ENCODE measurements at places on chromosomes 16 and 17.
A peak's percentile ranks its signal among the peaks of the same experiment; 100 is the strongest.

DNA sequence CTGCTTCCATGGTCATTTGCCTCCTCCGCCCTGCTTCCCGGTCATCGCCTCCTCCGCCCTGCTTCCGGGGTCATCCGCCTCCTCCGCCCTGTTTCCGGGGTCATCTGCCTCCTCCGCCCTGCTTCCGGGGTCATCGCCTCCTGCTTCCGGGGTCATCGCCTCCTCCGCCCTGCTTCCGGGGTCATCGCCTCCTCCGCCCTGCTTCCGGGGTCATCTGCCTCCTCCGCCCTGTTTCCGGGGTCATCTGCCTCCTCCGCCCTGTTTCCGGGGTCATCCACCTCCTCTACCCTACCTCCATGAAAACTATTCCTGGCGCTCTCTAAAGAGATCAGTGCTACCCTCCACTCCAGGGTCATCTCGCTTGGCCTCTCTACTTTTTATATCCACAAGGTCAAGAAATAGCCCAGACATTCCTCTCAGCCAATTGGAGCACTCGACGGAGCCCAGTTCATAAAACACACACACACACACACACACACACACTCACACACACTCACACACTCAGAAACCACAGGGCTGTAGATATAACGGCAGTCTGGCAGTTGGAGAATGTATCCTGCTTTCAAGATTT, 44.8 kb downstream of the TRARG1 start:
- DNase-seq = no peak

- no peak for DNase-seq
Observed at GRCh38 chr17:67594115-67594880, 123.4 kb upstream of the NOL11 start.

GRCh38 chr16:4693956-4694641, 737 bp downstream of the NUDT16L1 start:
- peak; percentile 71 for DNase-seq

GRCh38 chr16:55021595-55022475, 91.2 kb downstream of the IRX5 start:
- DNase-seq = no peak

GRCh38 chr16:51244887-51245657, 94.0 kb upstream of the SALL1 start:
- no peak for DNase-seq

GRCh38 chr16:54462151-54462651, 175.6 kb upstream of the IRX3 start:
- DNase-seq = no peak

DNA sequence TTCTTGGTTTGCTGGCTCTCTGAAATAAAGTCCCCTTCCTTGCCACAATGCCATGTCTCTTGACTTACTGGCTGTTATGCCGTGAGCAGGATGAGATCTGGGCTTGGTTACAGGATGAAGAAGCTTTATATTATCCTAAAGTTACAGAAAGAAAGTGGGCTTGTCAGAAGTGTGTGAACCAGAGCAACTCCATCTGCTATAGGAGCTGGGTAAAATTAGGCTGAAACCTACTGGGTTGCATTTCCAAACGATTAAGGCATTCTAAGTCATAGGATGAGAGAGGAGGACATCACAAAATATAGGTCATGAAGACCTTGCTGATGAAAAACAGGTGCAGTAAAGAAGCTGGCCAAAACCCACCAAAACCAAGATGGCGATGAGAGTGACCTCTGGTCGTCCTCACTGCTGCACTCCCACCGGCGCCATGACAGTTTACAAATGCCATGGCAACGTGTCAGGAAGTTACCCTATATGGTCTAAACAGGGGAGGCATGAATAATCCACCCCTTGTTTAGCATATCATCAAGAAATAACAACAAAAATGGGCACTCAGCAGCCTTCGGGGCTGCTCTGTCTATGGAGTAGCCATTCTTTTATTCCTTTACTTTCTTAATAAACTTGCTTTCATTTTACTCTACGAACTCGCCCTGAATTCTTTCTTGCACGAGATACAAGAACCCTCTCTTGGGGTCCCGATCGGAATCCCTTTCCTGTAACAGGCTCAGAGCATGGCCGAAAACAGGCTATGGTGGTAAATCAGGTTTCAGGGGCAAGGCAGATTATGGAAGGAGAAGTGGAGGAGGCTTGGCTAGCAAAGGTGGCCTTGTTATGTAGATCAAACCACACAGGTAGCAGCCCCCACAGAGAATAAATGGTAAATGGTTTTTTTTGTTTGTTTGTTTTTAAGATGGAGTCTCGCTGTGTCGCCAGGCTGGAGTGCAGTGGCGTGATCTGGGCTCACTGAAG, 81.3 kb upstream of the C16orf82 start:
- DNase-seq = no peak

DNA sequence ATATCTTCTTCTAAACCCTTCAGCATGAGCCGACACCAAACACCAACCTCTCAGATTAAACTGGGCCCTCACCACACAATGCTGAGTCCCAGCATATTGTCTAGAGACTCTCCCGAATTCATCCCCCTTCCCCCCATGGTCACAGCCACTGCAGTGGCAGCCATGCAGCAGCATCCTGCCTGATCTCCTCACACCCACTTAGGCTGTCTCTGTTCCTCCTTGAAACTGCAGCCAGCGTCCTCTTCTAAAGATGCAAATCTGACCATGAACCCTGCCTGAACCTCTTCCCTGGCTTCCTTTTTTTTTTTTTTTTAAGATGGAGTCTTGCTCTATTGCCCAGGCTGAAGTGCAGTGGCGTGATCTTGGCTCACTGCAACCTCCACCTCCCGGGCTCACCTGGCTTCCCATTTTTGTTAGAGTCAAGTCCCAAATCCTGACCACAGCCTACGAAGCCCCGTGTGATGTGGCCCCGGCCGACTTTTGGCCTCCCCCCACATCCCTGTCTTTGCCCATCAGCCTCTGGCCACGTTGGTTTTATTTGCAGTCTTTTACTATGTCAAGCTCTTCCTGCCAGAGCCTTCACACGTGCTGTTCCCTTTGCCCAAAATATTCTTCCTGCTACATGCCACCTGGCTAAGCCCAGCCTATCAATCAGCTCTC, 2.8 kb downstream of the FA2H start:
- DNase-seq = peak; percentile 67

GRCh38 chr16:10504404-10504885, 76.0 kb downstream of the EMP2 start:
- DNase-seq = no peak

DNA sequence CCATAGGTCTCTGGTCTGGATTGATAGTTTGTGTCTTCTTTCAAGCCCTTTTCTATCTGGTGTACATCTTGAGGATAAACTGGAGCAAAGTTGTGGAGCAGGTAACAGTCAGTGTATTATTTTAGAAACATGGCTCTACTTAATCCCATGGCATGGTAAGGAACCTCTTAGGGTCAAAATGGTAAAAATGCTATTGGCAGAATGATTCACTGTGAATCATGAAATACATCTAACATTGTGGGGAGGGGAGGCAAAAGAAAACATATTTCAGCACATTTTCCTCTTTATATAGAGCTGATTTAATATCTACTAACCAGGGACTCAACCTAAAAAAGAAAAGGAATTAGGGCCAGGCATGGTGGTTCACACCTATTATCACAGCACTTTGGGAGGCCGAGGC, 17.9 kb upstream of the ALDH3A2 start:
- DNase-seq = no peak

All from GM19239 (cell line).